CD4-positive, alpha-beta T cell treated with Interleukin-21 for 1 hour (primary cell): ENCODE measurements at places on chromosomes 2 and 18.

- no peak for DNase-seq
Observed at GRCh38 chr2:84807063-84807485, 73.8 kb downstream of the TRABD2A start.

- DNase-seq, result no peak
Observed at GRCh38 chr18:74190086-74190485, 41.8 kb downstream of the TIMM21 start.

GRCh38 chr2:182858671-182859070 lies 7.8 kb downstream of the FRZB start:
- no peak for DNase-seq

DNA sequence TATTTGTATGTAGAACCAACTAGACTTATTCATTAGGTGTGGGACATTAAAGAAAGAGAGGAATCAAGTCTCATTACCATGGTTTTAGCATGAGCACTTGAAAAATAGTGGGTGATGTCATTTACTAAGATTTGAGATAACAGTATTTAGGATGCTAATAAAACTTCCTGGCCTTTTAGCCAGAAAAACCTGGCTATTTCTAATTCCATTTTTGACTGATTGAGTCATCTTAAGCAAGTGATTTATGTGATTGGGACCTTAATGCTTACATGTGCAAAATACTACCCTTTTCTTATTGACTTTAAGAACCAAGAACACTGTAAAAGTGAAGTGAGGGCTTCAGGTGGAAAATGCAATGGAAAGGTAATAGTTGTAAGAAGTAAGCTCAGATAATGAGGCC lies 196.8 kb upstream of the SESTD1 start:
- no peak for DNase-seq
